ENCODE measurements at places on chromosomes 7 and 10. TPM values are rescaled to one million over a fixed set of nuclear protein-coding genes. Genes with fewer than 3 reads are reported as not detected.
A peak's percentile ranks its signal among the peaks of the same experiment; 100 is the strongest.

GRCh38 chr10:49404321-49404878 is 8.5 kb upstream of the DRGX start:
- H3K36me3 ChIP-seq: no peaks in the 10 kb centered on the region
- H3K4me3 ChIP-seq: no peak overlapping the region
- DNase-seq: peak; percentile 28
- no peaks in the 10 kb centered on the region for H3K4me1 ChIP-seq
- H3K27ac ChIP-seq: no peak overlapping the region

DNA sequence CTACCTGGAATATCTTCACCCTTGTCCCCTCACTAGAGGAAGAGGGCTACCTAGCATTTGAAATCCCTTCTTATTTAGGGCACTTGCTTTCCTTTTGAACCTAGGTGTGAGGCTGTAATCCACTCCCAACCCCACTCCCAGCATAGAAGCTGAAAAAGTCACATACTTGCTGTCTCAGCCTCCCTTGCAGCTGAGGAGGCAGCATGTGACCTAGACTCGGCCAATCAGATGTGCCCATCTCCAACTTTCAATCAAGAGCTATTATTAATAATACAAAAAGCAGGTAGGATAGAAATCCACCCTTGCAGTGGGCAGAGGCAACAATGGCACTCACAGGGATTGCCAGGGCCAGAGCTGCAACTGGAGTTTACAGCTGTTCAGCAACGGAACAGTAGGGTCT is 70.7 kb downstream of the DNAJC12 start:
- H3K27me3 ChIP-seq: no peaks in the 10 kb centered on the region
- H3K27ac ChIP-seq: no peak overlapping the region
- no peaks in the 10 kb centered on the region for H3K36me3 ChIP-seq
- H3K4me1 ChIP-seq: no peaks in the 10 kb centered on the region
- no peak for DNase-seq

DNA sequence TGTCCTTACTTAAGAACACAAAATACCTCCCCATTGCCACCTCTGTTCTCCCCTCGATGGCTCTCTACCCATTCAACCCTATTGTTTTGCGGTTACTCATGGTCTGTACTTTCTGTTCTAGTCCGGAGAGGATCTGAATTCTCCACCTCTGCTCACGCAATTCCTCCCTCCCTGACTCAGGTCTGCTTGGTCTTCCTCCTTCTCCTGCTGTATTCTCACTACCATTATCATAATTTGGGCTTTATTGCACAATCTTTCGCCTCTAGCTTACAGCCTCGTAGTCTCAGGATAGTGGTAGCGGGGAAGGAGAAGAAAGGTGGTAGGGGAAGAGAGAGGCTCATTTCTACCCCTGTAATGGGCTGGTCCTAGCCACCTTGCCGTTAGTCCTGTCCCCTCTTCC is 35.4 kb upstream of the FAM180A start:
- no peak for DNase-seq
- H3K27ac ChIP-seq: no peak overlapping the region
- H3K4me3 ChIP-seq: no peak overlapping the region
- peaks cover 6% of the 10 kb centered on the region for H3K4me1 ChIP-seq
- H3K36me3 ChIP-seq: no peaks in the 10 kb centered on the region
- peaks cover 13% of the 10 kb centered on the region for H3K27me3 ChIP-seq

DNA sequence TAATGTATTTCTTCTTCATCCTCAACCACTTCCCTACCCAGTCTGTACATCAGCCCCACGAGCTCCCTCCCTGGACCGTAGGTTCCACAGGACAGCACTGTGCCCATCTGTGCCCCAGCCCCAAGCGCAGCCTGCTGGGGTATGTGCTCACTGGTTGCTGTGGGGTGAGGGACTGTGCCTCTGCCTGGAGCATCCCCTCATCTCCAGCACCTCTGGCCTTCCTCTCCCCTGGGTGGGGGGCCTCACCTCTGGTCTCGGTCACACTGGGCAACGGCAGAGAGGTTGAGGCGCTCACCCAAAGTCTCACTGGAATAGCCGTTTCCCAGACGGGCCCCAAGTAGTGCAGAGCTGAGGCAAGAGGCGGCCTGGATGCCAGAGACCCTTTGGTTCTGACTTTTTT is 1.5 kb upstream of the PRKAR1B start:
- no peak for DNase-seq
- H3K4me3 ChIP-seq: peak overlapping the region; percentile 81
- H3K27ac ChIP-seq: no peak overlapping the region
- peaks cover 32% of the 10 kb centered on the region for H3K36me3 ChIP-seq

DNA sequence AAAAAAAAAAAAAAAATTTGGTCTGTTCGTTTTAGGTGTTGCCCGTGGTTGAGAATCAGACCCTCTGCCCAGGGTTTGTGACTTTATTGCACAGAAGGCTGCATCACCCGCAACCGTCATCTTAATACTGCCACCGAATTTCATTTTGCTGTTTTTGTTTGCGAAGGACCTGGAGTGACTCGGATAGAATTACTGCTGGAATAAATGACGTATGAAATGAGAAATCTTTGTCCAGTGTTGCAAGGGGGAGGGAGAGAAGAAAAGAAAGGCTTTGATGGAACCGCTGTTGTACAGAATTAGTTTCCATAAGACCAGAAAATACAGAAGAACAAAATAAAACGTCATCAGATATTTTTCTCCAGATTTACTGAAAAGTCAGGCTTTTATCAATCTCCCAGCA is 103.3 kb downstream of the GALNT17 start:
- peaks cover 8% of the 10 kb centered on the region for H3K4me1 ChIP-seq
- peaks cover 8% of the 10 kb centered on the region for H3K36me3 ChIP-seq
- no peaks in the 10 kb centered on the region for H3K27me3 ChIP-seq
- no peak for DNase-seq
- H3K27ac ChIP-seq: no peak overlapping the region

GRCh38 chr10:75398692-75399460 is 2.7 kb downstream of the ZNF503 start:
- H3K4me1 ChIP-seq: peaks cover 2% of the 10 kb centered on the region
- peak; percentile 81 for DNase-seq
- peak overlapping the region; percentile 60 for H3K4me3 ChIP-seq
- peak overlapping the region; percentile 44 for H3K27ac ChIP-seq
- H3K36me3 ChIP-seq: no peaks in the 10 kb centered on the region
- peaks cover 83% of the 10 kb centered on the region for H3K27me3 ChIP-seq

- no peak overlapping the region for H3K4me3 ChIP-seq
- no peak overlapping the region for H3K27ac ChIP-seq
- peaks cover 26% of the 10 kb centered on the region for H3K4me1 ChIP-seq
- H3K36me3 ChIP-seq: no peaks in the 10 kb centered on the region
- DNase-seq: no peak
Observed at GRCh38 chr10:11150231-11150731, 132.6 kb downstream of the CELF2 start.

DNA sequence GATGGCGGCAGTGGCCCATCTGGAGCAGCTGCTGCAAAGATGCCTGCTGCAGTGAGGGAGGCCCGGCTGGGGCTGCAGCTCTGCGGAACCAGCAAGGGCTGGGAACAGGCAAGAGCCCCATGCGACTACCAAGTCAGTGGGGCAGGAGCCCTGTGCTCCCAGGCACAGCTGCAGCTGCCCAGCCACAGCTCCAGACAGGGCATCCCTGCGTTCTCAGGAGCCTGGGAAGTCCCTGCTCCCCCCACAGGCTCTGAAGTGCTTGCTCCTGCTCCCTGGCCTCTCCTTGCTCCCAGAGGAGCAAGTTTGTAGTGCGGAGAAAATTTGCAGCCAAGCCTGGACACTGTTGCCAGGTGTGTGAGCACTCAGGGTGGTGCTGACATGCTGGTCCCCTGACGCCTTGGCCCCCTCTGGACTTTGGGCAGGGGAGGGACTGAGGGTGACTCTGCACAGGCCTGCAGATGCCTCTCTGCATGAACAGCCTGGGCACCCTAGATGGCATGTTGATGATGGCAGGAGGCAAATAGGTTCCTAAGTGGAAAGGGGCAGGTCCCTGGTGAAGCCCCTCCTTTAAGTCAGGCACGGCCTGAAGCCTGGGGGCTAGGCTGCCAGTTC is 105.6 kb downstream of the LYZL1 start:
- H3K27ac ChIP-seq: no peak overlapping the region
- no peaks in the 10 kb centered on the region for H3K36me3 ChIP-seq
- peak; percentile 57 for DNase-seq
- no peak overlapping the region for H3K4me3 ChIP-seq
- H3K4me1 ChIP-seq: no peaks in the 10 kb centered on the region

DNA sequence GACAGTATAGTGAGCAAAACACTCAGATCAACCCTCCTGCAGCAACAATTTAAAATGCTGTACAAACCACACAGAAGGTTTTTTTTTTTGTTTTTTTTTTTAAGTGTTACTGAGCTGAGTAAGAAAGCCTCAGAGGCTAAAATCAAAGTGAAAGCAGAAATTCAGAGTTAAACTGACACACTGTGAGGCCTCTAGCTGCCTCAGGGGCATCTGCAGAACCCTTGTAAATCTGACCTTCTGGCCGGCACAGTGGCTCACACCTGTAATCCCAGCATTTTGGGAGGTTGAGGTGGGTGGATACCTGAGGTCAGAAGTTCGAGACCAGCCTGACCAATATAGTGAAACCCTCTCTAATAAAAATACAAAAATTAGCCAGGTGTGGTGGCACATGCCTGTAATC is 7.4 kb upstream of the GNA12 start:
- DNase-seq: no peak
- no peaks in the 10 kb centered on the region for H3K27me3 ChIP-seq
- no peak overlapping the region for H3K27ac ChIP-seq
- H3K4me3 ChIP-seq: no peak overlapping the region

GRCh38 chr7:1703441-1703840 is 33.4 kb downstream of the ELFN1 start:
- H3K27me3 ChIP-seq: no peaks in the 10 kb centered on the region
- no peak overlapping the region for H3K27ac ChIP-seq
- no peak overlapping the region for H3K4me3 ChIP-seq

DNA sequence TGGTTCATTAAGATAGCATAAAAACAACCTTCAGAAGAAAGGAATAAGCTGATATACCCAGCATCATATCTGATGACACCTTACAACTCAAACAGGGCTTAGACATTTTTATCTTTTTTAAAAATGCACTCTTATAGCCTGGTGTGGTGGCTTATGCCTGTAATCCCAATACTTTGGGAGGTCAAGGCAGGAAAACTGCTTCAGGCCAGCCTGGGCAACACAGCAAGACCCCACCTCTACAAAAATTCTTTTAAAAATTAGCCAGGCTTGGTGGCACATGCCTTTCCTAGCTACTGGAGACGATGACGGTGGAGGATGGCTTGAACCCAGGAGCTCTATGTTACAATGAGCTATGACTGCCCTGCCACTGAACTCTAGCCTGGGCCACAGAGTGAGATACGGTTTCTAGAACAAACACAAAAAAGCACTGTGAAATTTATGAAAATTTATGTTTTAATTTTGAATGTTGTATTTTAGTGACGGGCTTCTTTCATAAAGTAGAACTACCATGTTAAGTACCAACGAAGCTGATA is 12.3 kb upstream of the KMT2E start:
- H3K4me1 ChIP-seq: no peaks in the 10 kb centered on the region
- peaks cover 52% of the 10 kb centered on the region for H3K36me3 ChIP-seq
- no peak for DNase-seq

GRCh38 chr7:43585562-43585961 is 2.7 kb downstream of the STK17A start:
- H3K27ac ChIP-seq: no peak overlapping the region
- H3K4me3 ChIP-seq: no peak overlapping the region
- H3K27me3 ChIP-seq: peaks cover 17% of the 10 kb centered on the region
- DNase-seq: no peak

DNA sequence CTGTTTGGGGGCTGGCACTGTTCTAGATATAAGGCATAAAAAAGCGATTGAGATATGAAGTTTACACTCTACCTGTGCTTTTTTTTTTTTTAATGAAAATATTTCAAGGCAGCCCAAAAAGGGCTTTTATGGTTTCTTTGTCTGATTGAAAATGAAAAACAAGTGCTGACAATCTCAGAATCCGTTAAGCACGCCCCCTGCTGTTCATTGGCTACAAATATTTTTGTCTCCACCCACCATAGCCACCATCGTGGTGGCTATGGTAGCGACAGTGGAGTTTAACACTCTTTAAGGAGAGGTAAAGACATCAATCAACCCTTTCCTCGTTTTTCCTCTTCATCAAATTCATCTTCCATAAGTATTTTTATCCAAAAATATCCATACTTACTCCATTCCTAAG is 94.2 kb downstream of the CD36 start:
- H3K4me1 ChIP-seq: peaks cover 3% of the 10 kb centered on the region
- DNase-seq: peak; percentile 55
- no peaks in the 10 kb centered on the region for H3K36me3 ChIP-seq

DNA sequence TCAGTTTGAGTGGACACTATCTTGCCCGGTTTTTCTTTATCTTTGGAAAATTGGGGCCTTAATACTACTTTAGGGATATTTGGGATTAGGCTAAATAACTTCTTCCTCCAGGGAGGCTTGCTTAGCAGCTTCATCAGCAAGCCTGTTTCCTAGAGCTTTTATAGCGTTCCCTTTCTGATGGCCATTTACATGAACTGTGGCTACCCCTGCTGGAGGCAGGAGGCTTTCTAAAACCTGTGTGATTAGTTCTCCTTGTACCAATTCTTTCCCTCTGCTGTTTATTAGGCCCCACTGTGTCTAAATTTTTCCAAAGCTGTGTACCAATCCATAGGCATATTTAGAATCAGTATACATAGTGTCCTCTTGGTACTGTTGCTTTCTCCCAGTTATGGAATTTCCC is 61.7 kb upstream of the CNTNAP2 start:
- H3K4me3 ChIP-seq: no peak overlapping the region
- H3K27ac ChIP-seq: no peak overlapping the region

- no peaks in the 10 kb centered on the region for H3K27me3 ChIP-seq
- H3K27ac ChIP-seq: no peak overlapping the region
- H3K4me1 ChIP-seq: no peaks in the 10 kb centered on the region
- H3K4me3 ChIP-seq: no peak overlapping the region
- H3K36me3 ChIP-seq: peaks cover 26% of the 10 kb centered on the region
- DNase-seq: no peak
Observed at GRCh38 chr10:92323079-92323478, 32.1 kb downstream of the MARCHF5 start.

DNA sequence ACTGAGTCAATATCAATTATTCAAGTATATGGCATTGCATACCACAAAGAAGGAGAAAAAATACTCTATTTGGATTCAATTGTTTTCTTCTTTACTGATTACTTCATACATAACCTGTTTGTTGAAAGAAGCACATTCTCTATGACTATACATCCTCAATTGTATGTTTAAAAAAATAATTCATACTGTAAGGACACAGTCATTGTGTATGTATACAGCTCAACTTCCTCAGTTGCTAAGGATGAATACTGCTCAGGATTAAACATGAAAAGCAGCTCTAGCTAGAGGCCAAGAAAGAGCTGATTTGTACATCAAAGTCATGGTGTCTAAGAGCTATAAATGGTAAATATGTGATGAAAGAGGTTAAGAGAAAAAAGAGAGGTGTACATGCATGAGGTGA is 15.8 kb upstream of the BPGM start:
- no peak overlapping the region for H3K27ac ChIP-seq
- H3K36me3 ChIP-seq: no peaks in the 10 kb centered on the region
- H3K4me3 ChIP-seq: no peak overlapping the region
- H3K4me1 ChIP-seq: no peaks in the 10 kb centered on the region

C7orf33 gene
- total RNA-seq: not detected

C10orf53 gene
- not detected for total RNA-seq

UBTD1 gene
- 18.0 TPM for total RNA-seq

NSUN6 gene
- 14.2 TPM for total RNA-seq

ACTL6B gene
- total RNA-seq: not detected

TEX47 gene
- total RNA-seq: not detected

ATG9B gene
- 1.2 TPM for total RNA-seq

CUBN gene
- 0.75 TPM for total RNA-seq

CALHM1 gene
- total RNA-seq: not detected

SRPK2 gene
- total RNA-seq: 76.2 TPM

SDK1 gene
- 22.7 TPM for total RNA-seq

RSPH10B gene
- total RNA-seq: 0.69 TPM

TMEM213 gene
- not detected for total RNA-seq

TMEM176B gene
- total RNA-seq: 0.31 TPM

SLC13A1 gene
- not detected for total RNA-seq

CHST15 gene
- 8.4 TPM for total RNA-seq

WEE2 gene
- total RNA-seq: not detected

DNA2 gene
- total RNA-seq: 36.5 TPM
